Activated naive CD4-positive, alpha-beta T cell treated with Interleukin-2 at 50 U/mL for 16 hours (primary cell): ENCODE measurements at places on chromosomes 2 and 18.

GRCh38 chr18:41268271-41268670 lies 686.8 kb upstream of the PIK3C3 start:
- no peak for DNase-seq

DNA sequence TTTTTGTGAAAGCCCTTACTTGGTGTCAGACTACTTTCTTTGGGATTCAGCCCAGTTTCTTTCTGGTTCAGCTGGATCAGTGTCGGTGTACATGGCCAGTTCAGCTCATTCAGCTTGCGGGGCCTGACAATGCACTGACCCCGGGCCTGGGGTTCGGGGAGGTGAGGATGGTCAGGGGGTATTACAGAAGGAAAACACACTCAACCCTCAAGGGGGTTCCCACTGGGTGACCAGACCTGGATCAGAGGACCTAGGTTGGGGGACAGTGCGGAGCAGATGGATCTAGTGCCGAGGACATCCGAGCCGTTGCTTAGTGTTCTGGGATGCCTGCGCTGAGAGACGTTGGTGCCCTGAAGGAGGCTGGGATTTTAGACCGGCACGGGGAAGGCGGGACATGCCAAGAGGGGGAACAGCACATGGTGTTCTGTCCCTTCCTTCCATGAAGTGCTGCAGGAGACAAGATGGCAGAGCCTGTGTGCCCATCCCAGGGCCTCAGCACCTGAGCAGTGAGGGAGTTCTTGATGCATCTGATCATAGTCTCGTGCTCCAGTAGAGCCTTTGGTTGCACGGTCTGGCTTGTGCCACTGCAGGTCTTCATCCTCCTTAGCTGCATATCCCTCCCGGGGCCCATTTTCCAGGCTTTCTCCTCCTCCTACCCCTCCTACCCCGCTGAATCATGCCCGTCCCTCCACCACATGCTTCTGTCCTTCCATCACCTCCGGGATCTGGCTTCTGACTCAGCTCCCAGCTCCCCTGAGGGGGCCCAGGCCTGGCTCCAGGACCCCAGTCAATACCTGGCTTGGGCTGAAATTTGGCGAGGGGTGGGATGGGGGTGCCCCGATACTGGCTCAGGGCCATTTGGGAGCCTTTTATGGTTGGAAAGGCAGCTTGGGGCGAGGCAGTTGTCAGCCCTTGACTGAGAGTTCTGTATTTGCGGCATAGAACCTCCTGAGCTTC lies 18.0 kb downstream of the SPEG start:
- DNase-seq = no peak

DNA sequence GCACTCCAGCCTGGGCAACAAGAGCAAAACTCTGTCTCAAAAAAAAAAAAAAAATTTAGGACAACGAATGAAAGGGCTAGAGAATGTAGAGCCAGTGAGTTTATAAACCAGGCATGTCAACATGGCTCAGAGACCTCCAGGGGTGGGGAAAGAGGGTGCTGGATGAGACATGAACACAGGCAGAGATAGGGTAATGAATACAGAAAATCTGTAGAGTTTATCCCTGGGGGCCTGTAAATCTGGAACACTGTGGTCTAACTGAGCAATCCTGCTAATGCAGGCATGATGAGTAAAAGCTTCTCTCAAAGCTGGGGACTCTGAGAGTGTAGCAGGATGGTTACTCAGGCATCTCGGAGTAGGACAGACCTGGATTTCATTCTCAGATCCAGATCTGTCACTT lies 59.2 kb upstream of the IGFBP2 start:
- no peak for DNase-seq

DNA sequence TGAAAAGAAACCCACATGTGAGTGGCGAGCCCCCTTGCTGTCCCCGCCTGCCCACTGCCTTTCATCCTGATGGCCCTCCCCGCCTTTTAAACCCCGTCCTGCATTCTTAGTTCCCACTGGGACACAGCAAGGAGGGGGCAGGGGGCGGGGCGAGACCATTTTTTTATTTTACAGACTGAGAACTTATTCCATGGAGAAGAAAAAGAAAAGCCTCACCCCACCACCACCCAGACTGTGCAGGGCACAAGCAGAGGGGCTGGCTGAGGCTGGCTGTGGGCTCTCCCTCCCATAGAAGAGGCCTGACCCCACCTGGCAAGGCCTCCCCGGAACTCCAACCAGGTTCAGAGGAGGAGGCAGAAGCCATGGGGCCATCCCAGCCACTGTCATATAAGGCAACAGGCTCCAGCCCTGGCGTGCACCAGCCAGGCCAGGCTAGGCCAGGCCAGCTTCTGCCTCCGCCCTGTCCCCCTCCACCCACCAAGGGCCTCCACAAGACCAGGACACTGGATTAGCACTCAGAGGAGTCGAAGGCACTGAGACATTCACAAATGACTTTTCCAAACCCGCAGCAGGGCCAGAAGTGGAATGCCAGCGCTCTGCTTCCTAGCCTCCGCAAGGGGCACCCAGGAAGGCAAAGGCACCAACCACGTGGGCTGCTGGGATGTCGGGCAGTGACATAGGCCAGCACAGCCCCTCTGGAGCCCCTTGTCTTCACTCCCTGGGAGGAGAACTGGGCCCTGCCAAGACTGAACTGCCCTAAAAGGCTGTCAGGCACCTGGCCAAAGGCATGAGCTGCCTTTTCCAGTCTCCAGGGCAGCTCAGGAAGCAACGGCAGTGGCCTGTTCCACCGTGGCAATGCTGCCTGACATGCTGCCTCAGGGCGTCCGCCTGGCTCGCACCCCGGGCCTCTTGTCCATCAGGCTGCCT lies 37.5 kb upstream of the SEMA4C start:
- no peak for DNase-seq

GRCh38 chr2:67182884-67183283 lies 214.2 kb upstream of the ETAA1 start:
- no peak for DNase-seq

GRCh38 chr2:158745067-158745865 lies 49.9 kb upstream of the DAPL1 start:
- peak; percentile 20 for DNase-seq

DNA sequence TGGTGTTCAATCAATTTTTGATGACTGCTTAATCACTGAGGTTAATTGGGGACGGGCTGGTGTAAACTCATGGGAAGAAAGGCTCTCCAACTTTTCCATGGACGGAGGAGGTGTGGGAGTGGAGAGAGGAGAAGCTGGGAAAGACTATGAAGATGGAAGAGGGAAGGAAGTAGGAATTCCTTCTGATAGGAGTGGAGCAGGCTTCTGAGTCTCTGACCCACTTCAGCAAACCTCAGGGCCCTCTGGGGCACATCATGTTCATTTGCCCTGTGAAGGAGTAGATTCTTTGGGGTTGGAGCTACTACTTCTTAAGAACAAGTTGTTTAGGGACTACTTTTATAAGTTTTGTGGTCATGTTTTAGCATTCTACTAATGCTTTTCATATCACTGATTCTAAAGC lies 87.0 kb upstream of the MAP4K3 start:
- no peak for DNase-seq

- no peak for DNase-seq
These were observed 18.1 kb downstream of the THAP4 start for GRCh38 chr2:241618829-241619228.

DNA sequence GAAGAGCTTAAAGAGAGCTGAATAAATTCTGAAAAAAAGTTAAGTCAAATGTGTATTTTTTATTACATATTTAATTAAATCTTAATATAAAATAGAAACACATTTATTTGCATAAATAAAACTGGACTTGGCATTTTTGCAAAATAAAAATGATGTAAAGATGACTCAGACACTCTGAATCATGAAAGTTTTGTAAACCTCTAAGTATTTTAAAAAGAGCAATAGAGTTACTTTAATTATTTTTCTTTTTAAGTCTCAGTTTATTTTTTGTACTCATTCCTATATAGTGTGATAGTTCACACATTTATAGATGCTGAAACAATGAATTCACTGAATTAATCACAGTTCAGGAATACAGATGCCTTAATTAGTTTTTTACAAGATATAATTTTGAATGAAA lies 109.9 kb upstream of the DTNA start:
- no peak for DNase-seq

DNA sequence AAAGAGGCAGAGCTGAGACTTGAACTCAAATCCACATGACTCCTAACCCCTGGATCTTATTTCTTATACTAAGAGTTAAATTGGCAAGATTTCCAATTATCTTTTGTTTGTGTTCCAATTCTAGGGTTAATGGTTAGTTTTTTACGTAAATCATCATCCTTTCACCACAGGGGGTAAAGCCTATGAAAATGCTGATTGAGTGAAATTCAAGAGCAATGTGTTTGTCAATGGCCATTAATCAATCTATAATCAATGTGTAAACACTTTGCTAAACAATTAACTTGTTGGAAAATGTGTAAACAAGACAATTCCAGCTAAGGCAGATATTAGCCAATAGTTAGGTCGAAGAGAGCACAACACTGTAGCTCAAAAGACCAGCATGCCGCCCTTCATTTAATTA lies 376.5 kb upstream of the ACVR2A start:
- no peak for DNase-seq

DNA sequence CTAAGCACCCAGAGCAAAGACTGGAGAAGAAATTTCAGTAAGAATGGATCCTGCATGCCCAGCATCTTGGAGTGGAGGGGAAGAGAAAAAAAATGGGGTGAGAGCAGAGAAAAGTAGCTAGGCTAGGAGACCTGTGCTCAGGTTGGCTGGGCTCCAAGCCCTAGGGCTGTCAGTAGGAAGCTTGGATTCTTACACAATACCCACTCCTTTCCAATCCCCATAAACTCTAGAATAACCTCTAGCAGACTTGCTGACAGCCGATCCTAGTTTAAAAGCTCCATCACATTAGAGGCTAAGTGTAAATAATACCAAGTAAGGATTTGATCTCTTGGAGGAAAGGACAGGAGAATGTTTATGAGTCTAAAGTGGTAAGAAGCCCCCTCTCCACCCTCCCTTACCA lies 46.2 kb upstream of the NABP1 start:
- DNase-seq = no peak

GRCh38 chr2:86330001-86330400 lies 7.4 kb downstream of the REEP1 start:
- no peak for DNase-seq

GRCh38 chr2:217751192-217751591 lies 251.6 kb downstream of the TNS1 start:
- DNase-seq = no peak

DNA sequence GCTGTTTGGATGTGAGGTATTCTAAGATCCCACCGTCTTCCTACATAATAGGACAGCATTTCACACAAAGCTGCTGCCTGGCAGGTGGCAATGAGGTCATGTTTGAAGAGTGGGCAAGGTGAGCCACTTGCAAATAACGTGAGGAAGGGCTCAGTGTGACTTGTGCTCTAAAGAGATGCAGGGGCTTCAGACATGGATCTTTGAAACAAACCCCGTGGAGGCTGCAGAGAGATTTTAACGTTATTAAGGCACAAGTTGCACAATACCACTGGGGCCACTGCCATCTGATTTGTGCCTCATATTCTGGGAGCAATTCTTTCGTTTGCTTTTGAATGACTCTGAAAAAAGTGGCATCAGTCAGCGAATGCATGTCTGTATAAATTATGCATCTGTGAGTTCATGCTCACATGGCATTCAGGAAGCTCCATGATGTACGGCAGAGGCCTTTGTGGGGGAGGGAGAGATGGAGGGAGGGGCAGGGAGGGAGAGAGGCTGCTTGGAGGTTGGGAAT lies 362.0 kb downstream of the SOX11 start:
- DNase-seq = no peak

DNA sequence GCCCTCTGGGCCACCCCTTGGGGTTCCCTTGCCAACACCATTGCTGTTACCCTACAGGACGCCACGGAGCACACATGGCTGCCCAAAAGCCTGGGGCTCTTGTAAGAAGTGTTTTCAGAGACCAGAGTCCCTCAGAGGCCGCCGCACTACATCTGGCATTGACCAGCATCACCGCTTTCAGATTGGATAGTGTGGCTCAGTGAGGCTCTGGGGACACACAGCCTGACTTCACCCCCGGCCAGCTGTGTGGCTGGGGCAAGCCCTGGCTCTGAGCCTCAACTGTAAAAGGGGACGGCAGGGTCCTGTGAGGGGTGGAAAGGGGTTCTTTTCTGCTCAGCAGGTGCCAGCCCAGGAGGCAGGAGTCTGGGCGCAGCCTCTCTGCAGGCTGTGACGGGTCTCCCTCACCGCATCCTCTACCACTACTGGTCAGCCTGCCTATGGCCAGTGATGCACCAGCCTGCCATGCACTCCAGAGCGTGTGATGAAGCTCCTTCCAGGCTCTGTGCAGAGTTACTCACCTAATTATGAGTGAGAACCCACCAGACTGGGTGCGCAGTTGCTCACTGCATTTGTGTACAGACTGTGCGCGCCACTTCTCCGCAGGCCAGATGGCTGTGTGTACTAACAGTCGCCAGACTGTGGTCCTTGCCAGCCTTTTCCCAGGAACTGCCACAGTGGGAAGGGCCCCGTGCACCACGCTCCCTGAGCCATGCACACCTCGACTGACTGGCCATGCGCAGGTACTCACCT lies 10.7 kb upstream of the OTOF start:
- no peak for DNase-seq

DNA sequence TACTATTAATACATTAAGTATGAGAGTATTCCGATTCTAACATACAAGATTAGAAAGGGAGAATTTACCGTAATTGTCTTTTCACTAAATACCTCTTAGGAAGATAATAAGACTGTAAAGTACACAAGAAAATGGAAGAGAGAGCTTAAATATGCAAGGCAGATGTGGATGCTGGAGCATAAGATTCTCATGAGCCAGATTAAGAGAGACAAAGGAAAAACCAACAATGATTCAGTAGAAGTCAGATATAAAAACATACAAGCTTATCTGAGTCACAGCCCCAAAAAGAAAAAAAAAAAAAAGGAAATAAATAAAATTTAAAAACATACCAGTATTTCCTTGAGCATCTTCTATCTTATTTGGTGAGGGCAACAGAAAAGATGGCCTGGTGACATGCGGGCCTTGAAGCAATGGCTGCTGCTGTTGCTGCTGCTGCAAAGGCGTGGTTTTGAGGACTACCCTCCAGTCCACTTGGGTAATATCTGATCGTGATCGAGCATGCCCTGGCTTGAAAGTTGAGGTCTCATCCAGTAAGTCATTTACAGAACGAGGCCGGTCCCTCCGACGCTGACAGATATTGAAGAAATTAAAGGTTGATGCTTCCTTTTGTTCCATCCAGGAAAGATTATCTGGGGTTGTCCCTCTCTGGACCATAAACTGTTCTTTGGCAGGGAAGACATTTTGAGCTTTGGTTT lies 24.5 kb downstream of the PLEKHM3 start:
- no peak for DNase-seq
